ENCODE measurements at places on chromosomes 5 and 9. TPM values are rescaled to one million over a fixed set of nuclear protein-coding genes. Genes with fewer than 3 reads are reported as not detected.

DNA sequence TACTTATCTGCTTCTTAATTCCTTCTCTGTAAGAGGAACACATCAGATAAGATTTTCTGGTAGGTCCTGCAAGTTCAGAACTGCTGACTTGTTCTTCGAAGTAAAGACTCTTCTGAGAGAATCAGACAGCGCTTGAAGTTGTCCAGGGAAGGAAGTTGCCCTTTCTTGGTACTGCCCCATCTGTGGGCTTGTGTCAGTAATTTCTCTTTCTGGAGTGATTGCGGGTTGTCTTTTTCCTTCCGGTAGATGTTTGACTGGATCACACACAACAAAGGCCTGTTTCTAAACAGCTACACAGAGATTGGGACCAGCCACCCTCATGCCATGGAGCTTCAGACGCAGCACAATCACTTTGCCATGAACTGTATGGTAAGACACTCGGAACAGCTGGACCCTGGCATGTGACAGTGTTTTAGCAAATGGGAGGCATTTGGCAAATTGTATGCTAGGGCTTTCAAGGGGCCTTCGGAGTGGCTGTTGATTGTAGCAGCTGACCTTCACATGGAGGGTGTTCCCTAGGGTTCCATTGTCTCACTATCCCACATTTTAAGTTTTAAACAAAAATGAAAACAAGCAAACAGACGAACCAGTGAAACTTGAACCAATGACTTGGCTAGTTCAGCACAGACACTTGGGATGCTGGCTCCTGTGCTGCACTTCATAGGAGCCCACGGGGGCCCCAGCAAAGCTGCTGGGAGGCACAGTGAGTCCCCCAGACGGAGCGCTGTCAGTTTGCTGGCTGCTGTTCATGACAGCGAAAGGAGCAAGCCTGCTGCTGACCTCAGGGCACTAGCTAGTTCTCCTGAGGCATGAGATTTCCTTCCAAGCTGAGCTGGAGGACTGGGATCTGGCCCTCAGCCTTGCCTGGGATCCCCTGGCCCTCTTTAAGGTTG is 149.9 kb downstream of the TRIO start:
- no peak for DNase-seq

DNA sequence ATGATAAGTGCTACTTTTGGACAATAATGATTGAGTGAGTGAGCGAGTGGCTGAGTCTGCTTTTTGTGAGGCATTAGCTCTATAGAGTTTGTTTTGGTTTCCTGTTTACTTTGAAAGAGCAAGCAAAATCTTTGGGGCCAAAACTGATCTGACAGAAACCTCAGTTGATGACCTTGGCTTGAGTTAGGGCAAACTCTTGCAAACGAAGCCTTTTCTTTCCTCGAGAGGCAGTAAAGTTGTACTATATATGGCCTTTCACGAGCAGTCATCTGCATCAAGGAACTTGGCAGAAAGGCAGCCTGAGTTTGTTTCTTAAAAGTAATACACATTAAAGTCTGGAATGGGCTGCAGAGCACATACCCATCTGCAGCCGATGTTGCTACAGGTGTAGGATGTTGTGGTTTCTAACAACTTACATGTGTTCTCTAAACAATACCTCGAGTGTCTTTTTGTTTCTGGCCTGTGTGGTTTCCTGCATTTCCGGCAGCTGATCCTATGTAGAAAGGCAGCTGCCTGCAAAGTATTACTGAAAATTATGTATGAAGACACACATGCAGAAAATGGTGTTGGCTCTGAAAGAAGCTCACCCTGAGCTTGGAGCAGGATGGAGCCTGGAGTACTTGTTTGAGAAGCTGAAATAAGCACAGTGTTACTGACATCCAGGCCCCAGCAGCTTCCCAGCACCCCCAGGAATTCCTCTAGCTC is 60.8 kb downstream of the FOXD1 start:
- no peak for DNase-seq

- DNase-seq: no peak
These were observed 62.1 kb downstream of the KLF9 start for GRCh38 chr9:70352356-70352755.

DNA sequence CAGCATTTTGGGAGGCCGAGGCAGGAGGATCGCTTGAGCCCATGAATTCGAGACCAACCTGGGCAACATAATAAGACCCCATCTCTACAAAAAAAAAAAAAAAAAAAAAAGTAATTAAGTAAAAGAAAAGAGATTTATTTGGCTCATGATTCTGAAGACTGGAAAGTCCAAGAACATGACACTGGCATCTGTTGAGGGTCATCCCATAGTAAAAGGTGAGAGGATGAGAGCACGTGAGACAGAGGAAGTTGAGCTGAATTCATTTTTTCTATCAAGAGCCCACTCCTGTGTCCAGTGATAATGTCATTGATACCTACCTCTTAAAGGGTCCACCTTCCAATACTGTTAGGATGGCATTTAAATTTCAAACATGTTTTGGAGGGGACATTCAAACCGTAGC is 19.8 kb downstream of the CREBRF start:
- no peak for DNase-seq

DNA sequence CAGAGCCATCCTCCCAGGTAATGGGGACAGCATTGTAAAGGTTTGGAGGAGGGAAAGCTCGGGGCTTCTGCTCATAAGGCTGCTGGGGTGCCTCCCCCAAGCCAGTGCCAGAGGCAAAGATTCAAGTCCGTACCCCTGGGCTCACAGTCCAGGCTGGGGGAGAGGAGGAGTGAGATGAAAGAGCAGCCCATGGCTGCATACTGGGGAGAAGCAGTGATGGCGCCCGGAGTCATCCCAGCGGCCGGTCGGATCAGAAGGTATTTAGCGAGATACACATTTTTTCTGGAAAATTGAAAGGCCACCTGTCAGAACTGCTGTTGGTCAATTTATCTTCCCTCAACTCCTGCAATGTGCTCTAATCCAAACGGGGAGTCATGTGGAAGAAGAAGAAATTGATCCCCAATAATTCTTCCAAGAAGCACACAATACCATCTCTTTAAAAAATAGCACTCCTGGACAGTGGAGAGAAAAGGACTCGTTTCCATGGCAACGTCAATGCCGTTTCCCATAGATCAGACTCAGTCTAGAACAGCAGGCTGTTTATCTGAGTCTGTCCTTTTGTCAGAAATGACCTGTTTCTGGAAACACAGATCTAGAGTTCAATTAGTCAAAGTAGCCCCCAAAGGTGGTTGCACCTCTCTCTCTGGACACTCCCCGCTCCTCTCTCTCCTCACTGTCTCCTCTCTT is 65.9 kb downstream of the NSG2 start:
- no peak for DNase-seq

DNA sequence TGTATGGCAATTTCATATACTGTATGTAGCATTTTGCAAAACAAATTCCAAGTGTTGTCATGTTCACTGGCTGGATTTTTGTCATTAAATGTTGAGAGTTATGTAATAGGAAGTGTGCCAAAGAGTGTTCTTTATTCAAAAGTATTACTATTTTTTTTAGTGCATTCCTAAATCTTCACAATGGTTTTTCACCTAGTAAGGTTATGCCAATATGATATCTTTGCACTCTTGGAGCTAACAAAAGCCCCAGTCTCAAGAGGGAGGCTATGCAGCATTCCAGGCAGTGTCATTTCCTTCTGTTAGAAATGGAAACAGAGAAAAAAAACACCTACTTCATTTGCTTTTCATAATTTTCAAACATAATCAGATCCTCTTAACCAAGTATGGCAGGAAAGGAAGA is 5.1 kb upstream of the SSBP2 start:
- DNase-seq: no peak

GRCh38 chr9:33619666-33620404 is 95.8 kb downstream of the ANKRD18B start:
- DNase-seq: no peak

GRCh38 chr5:175347027-175347426 is 97.0 kb downstream of the DRD1 start:
- no peak for DNase-seq

GRCh38 chr5:54449923-54450322 is 5.6 kb upstream of the HSPB3 start:
- DNase-seq: no peak

DNA sequence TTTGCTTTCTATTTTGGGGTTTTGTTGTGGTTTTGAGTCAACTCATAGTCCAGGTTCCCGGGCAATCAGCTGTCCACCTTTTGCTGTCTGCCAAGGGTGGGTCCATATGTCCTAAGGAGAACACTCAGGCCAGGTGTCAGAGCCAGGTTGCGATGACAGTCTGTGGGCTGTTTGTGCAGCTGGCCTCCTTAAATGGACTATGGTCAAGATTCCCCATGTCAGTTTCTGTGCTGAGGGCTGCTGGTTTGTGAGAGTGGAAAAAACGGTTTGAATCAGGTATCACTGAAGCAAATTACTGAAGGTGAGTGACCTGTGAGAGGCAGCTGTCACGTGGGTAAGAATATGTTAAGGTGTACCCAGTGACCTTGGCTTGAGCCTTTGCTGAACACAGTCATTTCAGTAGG is 33.0 kb downstream of the SNX30 start:
- no peak for DNase-seq

GRCh38 chr5:67699560-67699959 is 503.0 kb upstream of the CD180 start:
- no peak for DNase-seq

SMC2 gene
- total RNA-seq: 47.0 TPM

SLC36A2 gene
- 0.07 TPM for total RNA-seq

ZFP37 gene
- total RNA-seq: 4.8 TPM

DNA sequence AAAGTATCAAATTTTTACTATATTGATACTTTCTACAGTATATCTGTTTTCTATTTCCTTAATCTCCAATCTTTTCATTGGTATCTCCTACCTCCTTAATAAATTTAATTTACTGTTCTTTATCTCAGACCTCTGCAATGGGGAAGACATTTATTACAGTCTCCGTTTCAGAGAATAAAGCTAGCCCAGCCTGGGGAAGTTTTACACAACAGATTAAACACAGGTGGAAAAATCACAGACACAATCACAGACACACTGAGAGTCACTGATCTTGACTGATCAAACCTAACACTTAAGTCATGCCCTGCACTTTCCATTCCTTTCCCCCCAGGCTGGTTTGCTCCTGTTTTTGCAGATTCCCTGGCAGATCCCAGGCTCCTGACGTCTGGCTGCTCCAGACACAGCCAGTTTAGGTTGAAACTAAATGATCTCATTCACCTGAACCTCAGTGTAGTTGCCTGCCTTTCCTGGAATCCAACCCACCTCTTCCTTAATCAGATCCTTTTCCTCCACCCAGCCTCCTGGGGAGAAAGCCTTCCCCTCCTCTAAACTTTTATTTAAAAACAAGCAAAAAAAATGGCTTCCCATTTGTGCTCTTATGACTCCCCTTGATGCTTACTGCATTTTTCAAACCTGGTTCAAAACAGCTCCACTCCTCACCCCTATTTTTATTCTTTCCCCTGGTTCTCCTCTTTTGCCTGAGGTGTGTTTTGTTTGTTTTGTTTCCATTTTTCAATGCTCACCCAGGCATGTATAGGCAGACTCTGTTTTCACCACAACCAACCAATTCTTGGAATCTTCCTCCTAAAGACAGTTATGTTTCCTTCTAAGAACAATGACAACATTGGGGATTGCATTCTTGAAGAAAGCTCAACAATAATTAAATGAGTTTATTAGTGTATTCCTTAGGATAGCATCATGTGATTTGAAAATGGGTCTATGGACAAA is 29.5 kb upstream of the OSMR start:
- DNase-seq: no peak

DNA sequence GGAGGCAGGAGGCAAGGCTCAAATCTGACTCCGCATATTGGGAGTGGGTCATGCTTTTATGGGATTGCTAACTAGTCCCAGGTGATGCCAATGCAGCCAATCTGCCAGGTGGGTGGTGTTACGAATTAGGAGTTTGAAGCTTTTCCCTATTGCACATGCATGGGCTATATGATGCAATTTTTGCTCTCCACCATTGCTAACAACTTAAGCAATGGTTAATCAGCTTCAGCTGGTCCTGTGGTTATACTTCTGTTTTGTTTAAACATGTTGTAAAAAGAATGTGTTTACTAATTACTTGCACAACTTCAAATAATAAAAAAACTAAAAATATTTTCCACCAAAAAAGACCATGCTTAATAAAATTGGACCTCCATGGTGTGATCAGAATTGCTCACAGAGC is 55.7 kb downstream of the SHC3 start:
- DNase-seq: no peak

FOXD4L4 gene
- total RNA-seq: 0.26 TPM

ZDHHC11B gene
- total RNA-seq: 0.86 TPM

NEUROG1 gene
- total RNA-seq: not detected

DNA sequence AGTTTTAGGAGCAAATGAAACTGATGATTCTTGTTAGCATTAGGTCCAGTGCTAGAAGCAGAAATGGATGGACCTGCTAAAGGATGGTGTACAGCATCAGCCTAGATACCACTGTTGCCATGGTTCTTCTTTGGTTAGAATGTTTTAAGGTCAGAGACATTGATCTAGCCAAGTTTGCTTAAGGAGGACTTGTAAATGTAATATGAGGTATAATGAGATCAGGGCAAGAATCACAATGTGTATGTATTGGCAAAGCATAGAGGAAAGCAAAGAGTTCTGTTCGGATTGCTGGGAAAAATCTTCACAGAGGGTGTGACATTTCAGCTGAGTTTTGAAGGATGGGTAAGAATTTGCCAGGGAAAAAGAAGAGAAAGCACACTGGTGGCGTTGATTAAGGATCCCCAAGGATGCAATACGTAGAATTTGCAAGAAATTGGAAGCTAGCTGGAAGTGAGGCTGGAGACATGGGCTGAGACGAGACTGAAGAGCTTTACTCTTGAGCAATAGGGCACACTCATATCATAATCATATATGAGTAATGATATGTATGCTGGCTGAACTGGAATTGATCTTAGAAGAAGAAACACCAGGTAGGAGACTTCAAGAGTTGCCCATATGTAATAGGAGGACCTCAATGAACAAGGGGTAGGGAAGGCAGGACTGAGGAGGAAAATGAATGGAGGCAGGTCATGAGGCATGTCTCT is 102.0 kb downstream of the ZNF462 start:
- DNase-seq: no peak

GRCh38 chr9:124863371-124863871 is 1.5 kb downstream of the ARPC5L start:
- DNase-seq: no peak

GRCh38 chr9:12956805-12957204 is 182.0 kb downstream of the LURAP1L start:
- DNase-seq: no peak

GRCh38 chr5:73388740-73389139 is 59.8 kb downstream of the FOXD1 start:
- no peak for DNase-seq

- no peak for DNase-seq
These were observed 455 bp upstream of the FER start for GRCh38 chr5:108747111-108747773.

FBXO10 gene
- 16.8 TPM for total RNA-seq

- no peak for DNase-seq
These were observed 474.0 kb upstream of the ACTBL2 start for GRCh38 chr5:57956636-57957035.

- DNase-seq: no peak
These were observed 61.0 kb downstream of the ARL15 start for GRCh38 chr5:54249210-54250028.

ARSI gene
- total RNA-seq: 1.3 TPM

CD14 gene
- total RNA-seq: 0.13 TPM

- no peak for DNase-seq
These were observed 42.5 kb downstream of the TMEM174 start for GRCh38 chr5:73215531-73215890.
